M059J (cell line): ENCODE measurements at places on chromosomes 13 and 19.

GRCh38 chr19:46697204-46697960 lies 19.5 kb downstream of the PRKD2 start:
- DNase-seq, result no peak

DNA sequence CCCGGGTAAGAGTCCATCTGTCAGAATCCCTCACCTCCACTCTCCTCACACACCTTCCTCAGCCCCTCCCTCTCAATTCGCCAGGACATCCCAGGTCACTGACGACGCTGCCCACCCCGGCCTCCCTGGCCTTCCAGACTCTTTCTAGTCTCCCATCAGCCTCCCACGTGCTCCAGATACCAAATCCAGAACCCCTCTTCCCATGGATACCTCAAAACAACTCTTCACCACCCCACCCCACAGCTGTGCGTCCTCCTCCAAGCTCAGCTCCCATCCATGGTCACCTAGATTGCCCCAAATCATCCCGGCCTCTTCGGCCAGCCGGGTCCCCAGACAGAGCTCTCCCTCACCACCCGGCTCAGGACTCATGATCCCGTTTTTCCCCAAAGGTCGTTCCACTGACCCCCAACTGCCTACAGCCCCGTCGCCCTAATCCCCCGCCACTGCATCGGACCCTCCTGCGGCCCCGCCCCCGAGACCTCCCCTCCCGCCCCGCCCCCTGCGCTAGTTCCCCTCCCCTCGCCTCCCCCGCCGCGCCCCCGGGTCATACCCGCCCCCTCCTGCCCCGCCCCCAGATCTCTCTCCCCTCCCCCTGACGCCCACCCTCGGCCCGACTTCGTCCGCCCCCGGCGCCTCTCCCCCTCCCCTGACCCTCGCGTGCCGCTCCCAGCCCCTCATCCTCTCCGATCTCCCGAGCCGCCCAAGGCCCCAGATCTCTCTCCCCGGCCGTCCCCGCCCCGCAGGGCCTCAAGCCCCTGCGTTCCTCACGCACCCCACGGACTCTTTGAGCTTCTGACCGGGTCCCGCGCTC lies 546 bp downstream of the UBXN6 start:
- peak; percentile 29 for DNase-seq

DNA sequence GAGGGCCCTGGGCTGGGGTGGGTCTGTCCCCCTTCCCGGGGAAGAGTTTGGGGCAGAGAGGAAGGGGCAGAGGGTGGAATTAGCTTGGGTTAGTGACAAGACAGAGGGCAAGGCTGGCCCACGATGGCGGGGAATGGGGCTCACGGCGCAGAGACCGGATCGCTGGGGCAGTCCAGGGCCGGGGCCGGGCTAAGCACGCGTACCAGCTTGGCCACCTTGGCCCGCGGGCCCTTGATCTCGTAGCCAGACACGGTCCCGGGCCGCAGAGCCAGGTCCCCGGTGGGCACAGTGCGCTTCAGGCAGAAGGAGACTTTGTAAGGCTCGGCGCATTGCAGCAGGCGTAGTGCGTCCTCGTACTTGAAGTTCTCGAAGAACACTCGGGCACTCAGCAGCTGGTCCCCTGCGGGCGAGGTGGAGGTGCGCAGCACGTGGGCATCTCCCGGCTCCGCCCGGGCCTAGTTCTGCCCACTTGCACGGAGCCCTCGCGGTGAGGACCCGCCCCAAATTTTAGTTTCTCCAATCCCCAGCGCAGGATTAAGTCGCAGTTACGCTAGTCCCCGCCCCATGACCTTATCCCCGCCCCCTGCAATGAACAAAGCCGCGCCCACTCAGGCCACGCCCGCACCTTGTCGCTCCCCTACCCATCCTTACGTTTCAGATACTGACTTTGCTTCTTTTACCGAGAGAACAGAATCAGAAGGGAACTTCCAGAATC lies 8.6 kb upstream of the HIPK4 start:
- no peak for DNase-seq

DNA sequence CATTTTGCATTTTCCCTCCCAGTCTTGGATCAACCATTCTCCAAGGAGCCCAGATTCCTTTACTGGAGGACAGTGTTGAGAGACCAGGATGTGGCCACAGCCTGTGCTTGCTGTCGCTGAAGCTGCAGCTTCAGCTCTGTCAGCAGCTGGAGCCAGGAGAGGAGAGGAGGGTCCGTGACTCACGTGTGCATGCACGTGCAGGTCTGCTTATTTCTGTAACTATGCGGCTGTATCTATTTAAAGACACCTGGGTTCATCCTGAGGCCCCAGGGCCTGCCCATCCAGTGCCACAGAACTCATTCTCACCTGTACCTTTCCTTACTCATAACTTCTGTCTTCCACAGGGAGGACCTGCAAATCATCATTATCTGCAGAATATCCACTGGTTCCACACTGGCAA lies 8.2 kb upstream of the LAMP1 start:
- DNase-seq, result no peak

- DNase-seq, result no peak
Measured at GRCh38 chr13:26855921-26856320, 95.3 kb upstream of the GPR12 start.

GRCh38 chr19:50162988-50163387 lies at the start of gene IZUMO2:
IZUMO2 (minus strand) TSS chr19:50163281; CDS start chr19:50163194, 87 bp downstream.
- no peak for DNase-seq

DNA sequence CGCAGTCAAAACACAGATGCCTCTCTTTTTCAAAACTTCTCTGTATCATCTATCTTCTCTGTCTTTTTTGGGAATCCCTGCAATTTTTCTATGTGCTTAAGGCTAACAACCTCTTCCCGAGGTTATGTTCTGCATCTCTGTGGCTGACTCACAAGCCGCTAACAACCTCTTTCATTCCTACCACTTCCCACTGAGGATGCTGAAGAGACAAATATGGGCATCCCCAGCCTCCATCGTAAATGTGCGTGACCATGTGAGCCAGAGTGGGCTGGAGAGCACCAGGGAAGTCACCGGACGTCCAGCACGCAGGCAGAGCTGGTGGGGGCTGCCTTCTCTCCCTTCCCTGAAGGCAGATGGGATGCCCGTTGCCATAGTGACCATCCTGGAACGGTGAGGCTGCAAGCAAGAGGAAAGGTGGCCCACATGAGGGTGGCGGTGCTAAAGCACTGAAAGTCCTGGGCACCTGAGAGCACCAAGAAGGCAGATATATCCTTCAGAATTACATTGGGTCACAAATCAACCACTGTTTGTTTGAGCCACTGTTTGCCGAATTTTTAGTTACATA lies 122.8 kb downstream of the SHISA2 start:
- peak; percentile 67 for DNase-seq

- no peak for DNase-seq
Measured at GRCh38 chr13:99374169-99374991, 67.2 kb upstream of the GPR183 start.

GRCh38 chr13:108220041-108220440 lies 1.8 kb downstream of the ABHD13 start:
- DNase-seq, result peak; percentile 3

- DNase-seq, result no peak
Measured at GRCh38 chr13:95327190-95327589, 25.9 kb upstream of the ABCC4 start.

DNA sequence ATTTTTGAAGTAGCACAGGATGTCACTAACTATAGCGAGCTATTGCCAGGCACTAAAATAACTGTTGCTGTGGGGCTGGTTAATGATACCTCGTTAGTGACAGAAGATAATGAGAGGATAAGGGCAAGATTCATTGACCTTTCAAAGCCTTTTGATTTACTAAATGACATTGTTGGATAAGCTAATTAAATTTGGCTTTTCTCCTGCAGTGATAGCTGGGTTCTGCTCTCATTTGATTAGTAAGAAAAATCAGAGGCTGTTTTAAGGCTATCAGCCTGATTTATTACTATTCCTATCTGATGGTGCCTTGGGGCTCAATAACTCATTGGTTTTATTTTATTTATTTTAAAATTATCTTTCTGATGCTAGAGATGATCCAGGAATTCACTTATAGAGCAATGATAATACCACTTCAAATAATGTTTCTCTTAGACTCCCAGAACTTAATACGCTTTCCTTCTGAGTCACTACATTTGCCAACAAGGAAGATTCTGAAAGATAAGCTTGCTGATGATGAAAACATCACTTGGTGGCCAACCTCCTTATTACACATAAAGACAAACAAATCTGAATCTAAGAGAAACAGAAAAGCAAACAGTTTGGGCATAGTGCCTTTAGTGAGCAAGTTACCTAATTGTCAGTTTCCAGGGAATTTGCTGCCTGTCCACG lies 501.3 kb upstream of the ARGLU1 start:
- DNase-seq, result no peak

DNA sequence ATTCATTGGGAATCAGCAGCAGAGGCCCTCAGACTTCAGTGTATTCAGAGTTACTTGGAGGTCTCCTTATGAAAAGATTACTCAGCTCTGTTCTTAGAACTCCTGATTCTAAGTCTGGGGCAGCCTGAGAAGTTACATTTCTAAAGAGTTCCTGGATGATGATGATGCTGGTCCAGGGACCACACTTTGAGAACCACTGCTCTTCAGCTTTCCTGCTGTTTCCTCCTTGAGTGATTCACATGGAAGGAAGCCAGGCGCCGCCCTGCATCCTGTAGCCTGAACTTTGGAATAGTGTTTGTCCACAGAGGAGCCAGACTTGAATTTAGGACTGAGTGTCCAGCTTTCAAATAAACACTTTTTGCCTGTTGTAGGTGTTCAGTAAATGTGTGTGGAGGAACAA lies 2.9 kb downstream of the CEBPG start:
- DNase-seq, result peak; percentile 66

- peak; percentile 14 for DNase-seq
Measured at GRCh38 chr19:21498651-21499050, 6.8 kb upstream of the ZNF429 start.

GRCh38 chr13:48648446-48648845 lies 5.3 kb upstream of the CYSLTR2 start:
- no peak for DNase-seq

GRCh38 chr13:77219401-77219800 lies 107.5 kb downstream of the MYCBP2 start:
- DNase-seq, result no peak

DNA sequence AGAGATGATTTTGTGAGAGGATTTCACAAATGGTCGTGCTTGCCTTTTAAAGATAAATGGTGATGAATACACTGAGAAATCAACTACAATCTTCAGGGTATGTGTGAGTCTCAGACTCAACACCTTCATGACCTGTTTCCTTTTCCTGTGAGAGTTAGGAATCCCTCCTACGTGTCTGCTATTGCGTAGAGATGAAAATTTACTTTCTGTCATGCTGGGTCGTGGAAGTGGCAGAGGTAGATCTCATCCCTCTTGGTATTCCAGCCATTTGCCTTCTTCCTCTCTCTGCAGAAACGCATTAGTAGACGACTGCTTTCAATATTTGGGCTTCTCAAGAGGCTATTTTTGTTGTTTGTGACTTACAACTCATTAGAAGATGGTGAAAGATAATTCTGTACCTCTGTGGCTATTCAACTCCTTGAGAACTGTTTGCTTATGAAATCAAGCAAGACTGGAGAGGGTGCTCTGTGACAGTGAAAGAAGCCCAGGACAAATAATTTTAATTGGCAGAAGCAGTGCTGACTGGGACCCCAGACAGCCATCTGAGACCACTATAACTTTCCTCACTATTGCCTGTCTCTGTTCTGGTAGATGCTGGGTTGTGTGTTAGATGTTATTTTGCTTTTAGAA lies 233.1 kb downstream of the LACC1 start:
- DNase-seq, result no peak

DNA sequence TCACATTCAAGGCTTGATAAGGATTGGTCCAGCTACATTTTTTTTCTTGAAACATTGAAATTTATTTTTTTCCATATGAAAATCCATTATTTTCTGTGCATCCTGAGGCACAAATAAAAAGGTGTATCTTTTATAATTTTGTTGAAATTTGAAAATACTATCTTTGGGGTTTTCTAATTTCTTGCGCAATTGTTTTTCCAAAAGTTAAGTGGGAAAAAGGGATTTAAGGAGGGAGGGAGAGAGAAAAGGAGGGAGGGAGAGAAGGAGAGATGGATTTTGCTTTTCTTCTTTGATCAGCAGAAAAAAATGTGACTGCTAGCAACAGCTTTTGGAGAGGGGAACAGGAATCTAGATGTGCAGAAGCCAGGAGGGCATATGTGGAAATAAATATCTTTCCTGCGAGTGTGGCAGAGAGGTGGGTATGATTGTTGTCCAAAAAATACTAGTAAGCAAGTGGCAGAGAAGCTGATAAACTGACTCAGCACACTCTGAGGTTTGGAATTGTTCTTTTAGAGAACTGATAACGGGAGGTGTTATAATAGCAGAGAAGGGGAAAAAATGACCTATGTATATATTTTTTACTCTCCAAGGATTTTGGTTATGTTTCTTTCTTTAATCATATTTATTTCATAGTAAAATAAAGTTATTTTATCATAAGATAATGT lies 61.2 kb upstream of the EDNRB start:
- DNase-seq, result no peak

DNA sequence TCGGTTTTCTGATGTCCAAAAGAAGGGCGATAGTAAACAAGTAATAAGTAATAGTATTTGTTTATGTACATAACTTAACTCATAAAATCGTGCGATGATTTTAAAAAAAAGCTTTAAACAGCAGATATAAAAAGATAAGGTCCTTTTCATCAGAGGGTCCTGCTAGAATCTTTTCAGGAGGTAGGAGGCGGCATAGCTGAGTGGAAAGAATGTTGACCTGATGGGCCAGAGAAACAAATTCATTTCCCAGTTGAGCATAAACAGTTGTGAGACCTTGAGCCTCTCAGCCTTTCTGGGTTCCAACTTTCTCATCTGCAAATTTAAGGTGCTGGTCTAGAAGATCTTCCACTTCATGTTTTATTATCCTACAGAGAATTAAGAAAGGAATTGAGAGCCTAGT lies 173.5 kb downstream of the LACC1 start:
- DNase-seq, result no peak

GRCh38 chr19:46466536-46467196 lies 4.7 kb downstream of the PNMA8A start:
- DNase-seq, result peak; percentile 64

GRCh38 chr19:49196527-49197240 lies 39.1 kb downstream of the TRPM4 start:
- no peak for DNase-seq

GRCh38 chr19:15680478-15681322 lies 7.8 kb downstream of the CYP4F12 start:
- DNase-seq, result no peak

GRCh38 chr13:24251525-24251924 lies 57.9 kb upstream of the C1QTNF9 start:
- DNase-seq, result no peak

DNA sequence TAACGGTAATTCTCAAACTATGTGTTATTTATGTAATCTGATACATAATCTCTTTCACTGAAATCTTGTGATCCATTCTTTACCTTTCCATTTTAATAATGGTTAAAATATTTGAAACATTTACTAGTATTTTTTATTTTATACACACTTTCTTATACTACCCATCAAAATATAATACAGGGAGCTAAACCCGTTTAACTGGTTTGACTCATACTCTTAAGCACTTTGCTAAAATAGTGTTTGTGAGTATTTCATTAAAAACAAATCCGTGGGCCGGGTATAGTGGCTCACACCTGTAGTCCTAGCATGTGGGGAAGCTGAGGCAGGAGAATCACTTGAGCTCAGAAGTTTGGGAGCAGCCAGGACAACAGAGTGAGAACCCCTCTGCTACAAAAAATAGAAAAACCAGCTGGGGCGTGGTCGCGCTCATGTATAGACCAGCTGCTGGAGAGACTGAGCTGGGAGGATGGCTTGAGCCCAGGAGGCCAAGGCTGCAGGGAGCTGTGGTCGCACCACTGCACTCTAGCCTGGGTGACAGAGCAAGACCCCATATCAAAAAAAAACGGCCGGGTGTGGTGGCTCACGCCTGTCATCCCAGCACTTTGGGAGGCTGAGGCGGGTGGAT lies 43.8 kb upstream of the DCUN1D2 start:
- DNase-seq, result no peak

GRCh38 chr13:33860526-33860925 lies 42.6 kb downstream of the RFC3 start:
- no peak for DNase-seq
